ENCODE measurements at places on chromosomes 11 and 22.

- DNase-seq: no peak
Measured at GRCh38 chr11:45158891-45159605, 12.6 kb downstream of the PRDM11 start.

- no peak for DNase-seq
Measured at GRCh38 chr22:50726643-50727340, 11.2 kb upstream of the ACR start.

GRCh38 chr11:103661185-103661584 lies 375.3 kb upstream of the DDI1 start:
- no peak for DNase-seq

DNA sequence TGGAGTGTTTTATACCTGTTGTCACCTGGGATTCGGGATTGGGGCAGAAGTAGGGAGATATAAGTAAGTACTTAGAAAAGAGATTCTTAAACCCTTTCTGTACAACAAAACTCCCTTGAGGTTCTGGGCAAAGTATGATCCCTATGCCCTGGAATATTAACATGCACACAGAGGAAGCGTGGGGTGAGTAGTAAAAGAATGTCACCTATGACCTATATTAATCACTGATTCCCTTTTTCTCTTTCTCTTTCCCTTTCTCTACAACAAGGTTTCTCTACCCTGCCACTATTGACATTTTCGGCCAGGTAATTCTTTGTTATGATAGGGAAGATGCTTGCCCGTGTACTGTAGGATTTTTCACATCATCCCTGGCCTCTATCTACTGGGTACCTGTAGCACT lies 209.7 kb upstream of the PLET1 start:
- no peak for DNase-seq

DNA sequence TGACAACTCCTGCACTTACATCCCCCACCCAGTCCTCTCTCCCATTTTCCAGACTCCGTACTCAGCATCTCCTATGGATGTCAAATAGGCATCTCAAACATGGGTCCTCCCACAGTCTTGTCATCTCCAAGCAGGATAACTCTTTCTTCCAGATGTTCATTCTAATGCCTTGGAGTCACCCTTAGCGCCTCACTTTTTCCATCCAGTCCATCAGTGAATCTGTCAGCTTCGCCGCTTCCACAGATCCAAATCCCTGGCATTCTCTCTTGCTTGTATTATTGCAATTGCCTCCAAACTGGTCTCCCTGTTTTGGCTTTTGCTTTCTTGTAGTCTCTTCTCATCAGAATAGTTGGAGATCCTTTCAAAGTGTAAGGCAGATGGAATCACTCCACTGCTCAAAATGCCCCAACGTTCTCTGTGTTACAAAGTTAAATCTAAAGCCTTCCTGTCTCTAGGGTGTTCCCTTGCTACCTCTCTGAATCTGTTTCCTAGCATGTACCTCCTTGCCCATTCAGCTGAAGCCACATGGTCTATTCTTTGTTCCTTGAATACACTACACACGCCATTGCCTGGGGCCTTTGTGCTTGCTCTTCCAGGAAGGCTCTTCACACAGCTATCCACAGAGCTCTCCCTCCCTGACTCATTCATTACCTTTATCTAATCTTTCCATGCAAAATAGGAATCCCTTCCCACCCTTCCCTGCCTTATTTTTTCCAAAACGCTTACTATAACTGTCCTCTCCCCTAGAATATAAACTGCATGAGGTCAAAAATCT lies 64.8 kb downstream of the UBASH3B start:
- DNase-seq: no peak

DNA sequence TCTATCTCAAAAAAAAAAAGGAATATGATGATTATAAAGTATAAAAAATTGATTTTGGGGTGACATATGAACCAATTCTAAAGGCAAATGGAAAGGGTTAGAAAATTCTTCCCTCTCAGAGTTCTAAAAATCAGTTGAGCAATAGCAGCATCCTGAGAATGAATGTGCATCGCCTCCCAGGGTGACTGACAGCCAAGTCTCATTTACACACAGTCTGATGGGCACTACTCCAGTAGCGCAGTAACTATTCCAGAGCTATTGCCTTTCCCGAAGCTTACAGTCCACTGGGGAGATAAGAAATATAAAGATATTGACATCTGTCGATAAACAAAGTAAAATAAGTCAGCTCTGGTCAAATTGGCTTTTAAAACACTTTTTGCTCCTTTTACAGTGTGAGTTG lies 32.3 kb upstream of the SORL1 start:
- DNase-seq: no peak

DNA sequence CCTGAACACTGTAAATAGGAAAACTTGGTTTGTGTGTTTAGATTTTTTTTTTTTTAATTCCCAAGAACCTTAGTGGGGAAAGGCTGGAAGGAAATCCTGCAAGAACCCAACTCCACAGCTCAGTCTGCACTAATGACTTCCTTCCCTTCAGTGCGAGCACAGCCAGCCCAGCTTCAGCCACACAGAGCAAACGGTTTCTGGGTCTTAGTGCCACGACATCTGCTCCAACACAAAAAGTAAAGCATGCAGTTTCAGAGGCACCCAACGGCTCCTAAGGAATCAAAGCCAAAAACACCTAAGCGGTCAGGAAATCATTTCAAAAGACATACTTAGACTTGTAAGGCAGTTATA lies 236.1 kb downstream of the TTC28 start:
- DNase-seq: peak; percentile 59

DNA sequence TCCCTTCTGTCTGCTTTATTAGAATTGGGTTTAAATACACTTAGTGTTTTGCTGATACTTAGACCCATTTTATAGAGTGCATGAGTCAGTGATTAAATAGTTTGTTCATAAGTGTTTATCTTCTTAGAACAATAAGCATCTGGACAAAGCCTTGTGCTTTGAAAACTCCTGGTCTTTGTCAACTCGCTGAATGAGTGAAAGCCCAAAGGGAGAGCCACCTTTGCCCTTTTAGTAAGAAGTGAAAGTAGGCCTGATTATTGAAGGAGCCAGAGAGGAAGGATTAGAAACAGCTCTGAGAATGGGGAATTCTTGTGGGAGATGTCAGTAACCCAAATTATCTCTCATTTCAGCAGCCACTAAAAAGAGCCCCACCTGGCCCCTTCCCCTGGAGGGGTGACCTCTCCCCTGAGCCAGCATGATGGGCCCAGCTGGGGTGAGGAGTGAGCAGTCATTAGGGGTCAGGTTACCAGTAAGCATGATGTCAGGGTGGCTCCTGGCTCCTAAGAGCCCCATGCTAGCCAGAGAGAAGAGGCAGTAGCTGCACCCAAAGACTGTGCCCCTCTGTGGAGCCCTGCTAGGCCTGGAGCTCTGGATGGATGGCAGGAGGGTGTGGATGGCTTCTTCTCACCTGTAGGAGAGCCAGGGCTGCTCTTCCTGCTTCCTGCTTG lies 125.1 kb upstream of the E2F8 start:
- DNase-seq: no peak

GRCh38 chr22:41407433-41407832 lies 25.7 kb downstream of the TEF start:
- no peak for DNase-seq

DNA sequence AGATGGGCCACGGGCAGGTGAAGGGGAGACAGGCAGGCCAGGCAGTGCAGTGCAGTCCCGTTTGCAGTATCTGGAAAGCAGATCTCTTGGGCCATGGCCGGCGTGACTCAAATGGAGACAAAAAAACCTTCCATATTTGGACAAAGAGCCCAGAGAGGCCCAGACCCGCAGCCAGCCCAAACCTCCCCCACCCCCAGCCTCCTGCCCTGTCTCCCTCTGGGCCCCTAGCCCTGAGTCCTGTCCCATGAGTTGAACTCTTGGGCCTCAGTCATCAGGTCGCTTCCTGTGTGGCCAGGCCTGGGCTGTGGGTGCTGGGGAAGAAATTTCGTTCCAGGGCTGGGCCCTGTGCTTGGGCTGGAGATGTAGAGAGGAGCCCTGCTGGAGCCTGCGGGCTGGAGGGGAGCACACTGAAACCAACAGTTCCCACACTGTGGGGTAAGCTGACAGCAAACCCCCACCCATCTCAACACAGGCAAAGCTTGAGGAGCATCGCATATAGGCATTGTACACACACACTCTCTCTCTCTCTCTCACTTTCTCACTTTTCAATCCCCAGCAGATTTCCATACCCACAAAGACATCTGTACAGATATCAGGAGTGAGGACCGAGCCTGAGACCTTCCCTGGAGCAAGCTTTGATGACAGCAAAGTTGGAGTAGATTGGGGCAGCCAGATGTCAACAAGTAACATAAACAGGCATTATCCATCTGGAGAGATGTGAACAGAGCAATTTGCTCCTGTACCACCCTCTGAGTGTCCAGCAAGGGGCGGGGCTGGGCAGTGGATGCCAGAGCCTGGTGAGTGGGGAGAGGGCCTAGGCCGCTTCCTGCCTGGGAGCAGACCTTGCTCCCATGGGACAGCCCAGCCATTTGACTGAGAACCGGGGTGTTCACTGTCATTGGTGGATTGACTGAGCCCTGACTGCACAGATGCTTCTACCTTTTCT lies 17.2 kb downstream of the ARHGEF17 start:
- no peak for DNase-seq

GRCh38 chr22:25909614-25910387 lies 167.8 kb downstream of the MYO18B start:
- DNase-seq: no peak

DNA sequence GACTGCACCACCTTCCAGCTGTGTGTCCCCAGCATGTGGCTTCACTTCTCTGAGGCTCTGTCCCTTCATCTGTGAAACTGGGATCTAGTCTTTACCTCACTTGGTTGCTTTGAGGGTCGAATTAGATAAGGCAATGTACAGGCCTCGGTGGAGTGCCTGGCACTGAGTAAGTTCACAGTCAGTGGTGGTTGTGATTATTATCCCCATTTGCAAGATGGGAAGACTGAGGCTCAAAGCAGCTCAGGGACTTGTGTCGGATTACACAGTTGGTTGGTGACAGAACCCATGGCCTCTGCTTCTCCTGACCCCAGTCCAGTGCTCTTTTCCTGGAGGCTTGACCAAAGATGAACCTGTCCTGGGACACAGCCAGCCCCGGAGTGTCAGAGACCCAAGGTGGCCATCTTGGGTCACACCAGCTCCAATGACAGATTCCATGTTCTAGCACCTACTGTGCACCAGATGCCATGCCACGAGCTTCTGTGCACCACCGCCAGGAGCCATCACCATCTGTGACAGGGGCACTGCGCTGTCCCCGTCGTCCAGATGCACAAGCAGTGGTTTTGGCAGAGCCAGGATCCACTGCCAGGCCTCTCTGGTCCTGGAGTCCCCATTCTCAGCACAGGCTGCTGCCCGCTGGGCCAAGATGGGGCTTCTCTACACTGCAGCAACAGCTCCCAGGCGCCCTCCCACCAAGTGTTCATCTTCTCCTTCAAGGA lies 60.5 kb downstream of the IGLL1 start:
- no peak for DNase-seq

DNA sequence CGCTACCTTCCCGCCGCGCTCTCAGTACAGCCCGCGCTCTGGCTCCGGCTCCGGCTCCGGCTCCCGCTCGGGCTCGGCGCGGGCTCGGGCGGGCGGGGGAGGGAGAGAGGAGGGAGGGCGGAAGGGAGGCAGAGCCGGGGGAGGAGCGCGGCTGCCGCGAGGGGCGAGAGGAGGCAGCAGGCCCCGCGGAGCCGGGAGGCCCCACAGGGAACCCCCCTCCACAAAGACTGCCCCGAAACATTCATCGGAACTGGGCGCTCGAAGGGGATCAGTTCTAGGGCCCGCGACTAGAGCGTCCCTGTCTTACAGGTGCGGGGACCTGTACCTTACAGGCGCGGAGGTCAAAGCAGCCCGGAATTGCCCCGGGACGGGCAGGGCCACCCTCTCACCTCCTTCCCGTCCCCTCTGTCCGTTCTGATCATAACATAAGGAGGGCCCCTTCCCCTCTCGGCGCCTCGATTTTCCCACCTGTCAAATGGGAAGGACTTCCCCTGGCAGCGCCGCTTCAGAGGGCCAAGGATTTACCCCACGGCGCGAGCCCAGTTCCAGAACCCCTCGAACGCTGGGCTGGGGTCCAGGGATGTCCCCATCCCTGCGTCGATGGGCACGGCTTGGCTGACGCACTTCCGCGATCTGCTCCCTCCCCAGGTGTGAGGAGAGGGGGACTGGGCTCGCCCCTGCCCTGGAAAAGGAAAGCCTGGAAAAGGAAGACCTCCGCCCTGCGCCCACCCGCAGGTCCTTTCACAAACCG lies at the start of gene SHISA8:
TSS of gene SHISA8 (minus strand) at position 40 of the 751 bp plus-strand sequence. CDS start 407 bp downstream, outside the sequence.
- DNase-seq: no peak

GRCh38 chr11:133318221-133318620 lies 214.1 kb downstream of the OPCML start:
- no peak for DNase-seq

DNA sequence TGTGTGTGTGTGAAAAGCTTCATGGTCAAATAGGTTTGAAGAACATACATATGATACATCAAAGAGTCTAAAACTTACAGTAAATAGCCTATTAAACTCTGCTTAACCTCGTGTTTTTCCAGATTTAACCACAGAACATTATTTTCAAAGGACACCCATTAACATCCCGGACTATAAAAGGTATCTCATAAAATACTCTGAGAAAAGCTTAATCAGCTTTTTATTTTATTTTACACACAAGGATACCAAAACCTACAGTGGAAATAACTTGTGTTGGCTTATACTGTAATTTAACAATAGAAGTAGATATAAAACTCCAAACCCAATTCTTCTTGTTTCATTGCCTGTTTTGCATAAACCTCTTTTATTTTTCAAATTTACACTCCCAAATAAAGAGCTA lies 49.8 kb upstream of the CHRNA10 start:
- no peak for DNase-seq

GRCh38 chr11:121669422-121669821 lies 216.7 kb upstream of the SORL1-AS1 start:
- no peak for DNase-seq

DNA sequence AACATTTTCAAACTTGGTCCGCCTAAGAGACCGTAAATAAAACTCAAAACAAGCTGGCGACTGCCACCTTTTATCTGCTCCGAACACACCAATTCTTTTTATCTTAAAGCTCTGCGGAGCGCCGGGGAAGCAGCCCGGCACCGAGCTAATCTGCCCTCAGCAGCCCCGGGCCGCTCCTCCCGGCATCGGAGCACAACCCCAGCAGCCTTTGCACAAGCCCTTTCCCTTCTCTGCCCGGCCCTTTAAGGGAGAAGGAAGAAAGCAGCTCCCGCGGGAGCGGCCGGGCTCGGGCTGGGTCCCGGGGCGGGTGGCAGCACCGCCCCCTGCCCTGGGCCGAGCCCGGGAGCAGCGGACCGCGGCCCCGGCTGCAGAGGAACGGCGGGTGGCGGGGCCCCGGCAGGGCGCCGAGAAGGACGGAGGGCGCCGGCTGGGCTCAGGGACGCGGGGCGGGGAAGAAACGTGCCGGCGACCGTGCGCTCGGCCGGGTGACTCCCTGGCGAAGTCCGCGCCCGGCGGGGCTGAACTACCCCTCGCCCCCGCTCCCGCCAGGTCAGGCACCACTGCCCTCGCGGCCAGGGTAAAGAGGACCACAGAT lies 133.6 kb upstream of the C11orf58 start:
- DNase-seq: no peak
